ENCODE measurements at places on chromosomes 4 and X.

GRCh38 chrX:24347881-24348280 lies 12.6 kb upstream of the SUPT20HL1 start:
- no peak for DNase-seq

DNA sequence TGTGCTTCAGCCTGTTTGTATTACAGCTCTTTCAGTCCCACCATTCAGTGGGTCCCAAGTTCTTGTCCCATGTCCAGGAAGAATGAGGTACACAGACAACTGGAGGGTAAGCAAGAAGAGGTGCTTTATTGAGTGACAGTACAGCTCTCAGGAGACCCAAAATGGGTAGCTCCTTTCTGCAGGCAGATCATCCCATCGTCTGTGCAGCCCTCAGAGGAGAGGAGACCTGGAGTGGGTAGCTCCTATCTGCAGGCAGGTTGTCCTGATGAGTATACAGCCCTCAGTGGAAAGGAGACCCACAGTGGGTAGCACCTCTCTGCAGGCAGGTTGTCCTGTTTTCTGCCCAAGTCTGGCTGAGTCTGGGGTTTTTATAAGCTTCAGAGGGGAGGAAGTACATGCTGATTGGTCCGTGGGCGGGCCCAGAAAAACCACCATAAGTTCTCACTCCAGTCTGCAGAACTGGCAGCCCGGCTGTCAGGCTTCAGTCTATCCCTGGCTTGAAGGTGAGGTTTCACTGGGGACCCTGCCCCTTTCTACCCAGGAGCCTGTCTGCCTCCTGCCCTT lies 18.0 kb downstream of the GRK4 start:
- DNase-seq, result no peak

- no peak for DNase-seq
These were observed 37.1 kb upstream of the SPARCL1 start for GRCh38 chr4:87566276-87566675.

DNA sequence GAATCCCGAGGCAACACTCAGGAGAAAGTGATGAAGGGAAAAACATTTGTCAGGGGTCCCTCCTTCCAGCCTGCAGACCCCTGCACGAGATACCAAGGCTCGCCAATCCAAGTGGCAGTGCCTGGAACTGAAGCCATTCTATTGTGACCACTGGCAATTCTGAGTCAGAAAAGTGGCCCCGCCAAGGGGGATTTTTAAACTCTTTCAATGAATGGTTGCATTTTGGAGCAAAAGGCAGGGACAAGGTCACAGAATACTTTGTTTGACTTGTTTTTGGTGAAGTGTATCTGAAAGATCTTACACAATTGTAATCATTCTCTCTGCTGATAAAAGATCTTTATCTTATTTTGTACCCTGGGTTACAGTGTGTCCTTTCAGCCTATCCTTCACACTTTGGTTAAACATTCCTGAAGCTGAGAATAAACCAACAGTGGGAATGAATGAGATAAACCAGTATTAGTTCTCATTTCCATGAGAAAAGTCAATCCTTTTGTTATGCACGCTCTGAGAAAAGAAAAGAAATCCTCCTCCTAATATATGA lies 115.9 kb upstream of the PDLIM3 start:
- no peak for DNase-seq

DNA sequence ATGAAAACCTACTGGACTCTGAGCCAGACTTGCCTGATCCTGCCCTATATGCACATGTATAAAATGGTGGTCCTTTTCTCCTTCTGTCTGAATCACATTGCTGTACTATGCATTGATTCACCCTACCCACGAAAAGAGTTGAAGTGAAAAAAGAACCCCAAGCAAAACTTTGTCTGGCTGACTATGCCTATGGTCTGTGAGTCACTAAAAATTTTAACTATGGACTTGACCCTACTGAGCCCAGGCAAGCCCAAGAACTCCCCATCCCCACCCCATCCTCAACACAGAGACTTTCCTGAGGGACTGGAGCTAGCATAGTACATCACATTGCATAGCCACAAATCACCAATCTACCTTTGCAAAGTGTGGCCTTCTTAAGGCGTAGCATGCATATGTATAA lies 116.6 kb upstream of the TENM3 start:
- no peak for DNase-seq

DNA sequence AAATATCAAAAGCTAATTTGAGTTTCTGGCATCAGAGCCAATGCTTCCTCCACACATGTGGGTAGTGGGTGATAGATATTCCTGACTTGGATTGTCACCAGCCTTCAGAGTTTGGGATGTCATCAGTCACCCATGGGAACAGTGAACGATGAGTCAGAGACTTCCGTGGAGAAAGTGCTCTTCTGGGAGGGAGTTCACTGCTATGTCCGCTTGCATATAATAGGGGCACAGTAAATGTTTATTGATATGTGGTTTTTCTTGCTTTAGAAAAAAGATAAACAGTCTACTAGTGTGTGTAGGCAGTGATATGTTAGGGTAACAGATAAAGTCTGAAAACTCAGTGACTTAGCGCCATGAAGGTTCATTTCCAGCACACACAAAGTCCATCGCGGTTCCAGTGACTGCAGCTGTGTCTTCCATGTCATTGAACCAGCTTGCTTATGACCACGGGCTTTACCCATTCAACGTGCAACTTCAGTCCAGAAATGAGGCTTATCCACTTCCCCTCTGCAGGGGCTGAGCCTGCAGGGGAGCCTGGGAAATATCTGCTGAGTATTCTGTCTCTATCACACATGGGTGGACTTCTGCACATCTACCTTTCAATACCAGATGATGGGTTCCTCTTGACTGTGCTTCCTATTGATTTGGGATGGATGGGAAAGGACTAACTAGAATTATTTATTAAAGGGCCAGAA lies 87.7 kb upstream of the WWC2 start:
- no peak for DNase-seq
